ENCODE measurements at places on chromosomes 6 and 20.

GRCh38 chr6:96058082-96058481 lies 42.3 kb downstream of the FUT9 start:
- DNase-seq, result no peak

DNA sequence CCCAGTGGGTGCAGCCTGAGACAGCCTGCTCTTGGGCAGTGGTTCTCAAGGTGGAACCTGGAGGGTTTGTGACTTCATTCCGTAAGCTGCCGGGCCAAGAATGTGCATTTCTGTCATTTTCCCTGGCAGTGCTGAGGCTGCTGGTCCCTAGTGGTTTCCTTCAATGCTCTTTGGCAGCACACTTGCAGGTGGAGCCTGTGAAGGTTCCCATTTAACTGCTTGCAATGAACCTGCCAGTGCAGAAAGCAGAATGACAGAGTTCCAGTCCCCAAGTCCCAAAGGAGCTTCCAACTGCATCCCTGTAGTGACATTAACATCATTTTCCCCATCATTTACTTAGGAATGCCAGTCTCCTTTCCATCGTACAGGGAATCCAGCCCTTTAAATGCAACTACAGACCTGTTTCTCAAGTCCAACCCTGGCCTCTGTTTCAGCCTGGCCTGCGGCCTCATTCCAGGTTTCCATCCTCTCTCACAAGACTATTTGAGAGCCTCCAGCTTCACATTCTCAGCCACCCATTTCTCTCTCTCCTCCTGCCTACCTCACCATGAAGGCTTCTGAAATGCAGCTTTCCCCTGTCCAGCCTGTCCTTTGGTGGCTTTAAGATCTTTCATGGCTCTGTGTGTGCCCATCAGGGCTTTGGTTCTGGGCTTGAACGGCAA lies 149.7 kb upstream of the GGTLC1 start:
- DNase-seq, result no peak

DNA sequence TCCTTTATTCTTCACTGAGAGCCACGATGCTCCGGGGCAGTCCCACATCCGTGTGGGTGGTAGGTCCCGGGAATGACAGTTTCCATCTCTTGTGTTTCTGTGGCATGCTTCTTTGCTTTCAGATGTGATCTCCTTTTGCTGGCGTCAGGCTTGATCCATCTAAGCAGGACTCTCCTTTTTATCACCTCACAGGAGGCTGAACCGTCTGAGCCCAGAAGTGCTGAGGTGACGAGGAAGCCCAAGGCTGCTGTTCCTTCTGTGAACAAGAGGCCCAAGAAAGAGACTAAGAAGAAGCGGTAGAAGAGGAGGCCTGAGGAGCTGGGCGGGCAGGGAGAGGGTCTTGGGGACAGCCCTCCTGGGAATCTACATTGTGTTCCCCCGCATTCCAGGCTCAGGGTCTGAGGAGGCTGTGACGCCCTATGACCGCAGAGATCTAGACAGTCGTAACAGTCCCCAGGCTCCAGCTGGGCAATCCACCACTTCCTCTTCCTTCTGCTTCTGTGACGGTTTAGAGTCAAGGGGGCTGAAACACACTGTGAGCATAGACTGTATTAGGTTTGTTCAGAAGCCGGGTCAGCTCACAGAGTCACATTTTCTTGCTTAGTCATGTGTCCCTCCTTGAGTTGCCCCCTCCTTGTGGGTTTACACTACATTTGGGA lies 26.8 kb downstream of the MANBAL start:
- no peak for DNase-seq

DNA sequence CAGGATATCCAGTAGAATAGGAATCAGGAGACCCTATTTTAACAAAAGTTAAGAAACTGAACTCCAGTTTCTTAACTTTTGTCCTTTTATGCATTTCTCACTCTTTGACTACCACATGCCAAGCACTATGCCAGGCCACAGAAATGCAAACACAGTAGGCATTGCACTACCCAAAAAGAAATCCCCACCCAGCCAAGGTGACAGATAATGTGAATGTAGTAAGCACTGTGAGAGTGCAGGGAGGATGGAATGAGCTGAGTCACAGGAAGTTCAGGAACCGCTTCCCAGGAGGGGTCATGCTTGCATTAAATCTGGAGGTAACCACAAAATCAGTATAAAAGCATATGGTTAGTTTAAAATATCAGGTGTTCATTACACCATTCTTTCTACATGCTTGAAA lies 20.1 kb upstream of the FAM83C start:
- DNase-seq, result no peak

- no peak for DNase-seq
Measured at GRCh38 chr20:22508426-22508825, 75.9 kb downstream of the FOXA2 start.

DNA sequence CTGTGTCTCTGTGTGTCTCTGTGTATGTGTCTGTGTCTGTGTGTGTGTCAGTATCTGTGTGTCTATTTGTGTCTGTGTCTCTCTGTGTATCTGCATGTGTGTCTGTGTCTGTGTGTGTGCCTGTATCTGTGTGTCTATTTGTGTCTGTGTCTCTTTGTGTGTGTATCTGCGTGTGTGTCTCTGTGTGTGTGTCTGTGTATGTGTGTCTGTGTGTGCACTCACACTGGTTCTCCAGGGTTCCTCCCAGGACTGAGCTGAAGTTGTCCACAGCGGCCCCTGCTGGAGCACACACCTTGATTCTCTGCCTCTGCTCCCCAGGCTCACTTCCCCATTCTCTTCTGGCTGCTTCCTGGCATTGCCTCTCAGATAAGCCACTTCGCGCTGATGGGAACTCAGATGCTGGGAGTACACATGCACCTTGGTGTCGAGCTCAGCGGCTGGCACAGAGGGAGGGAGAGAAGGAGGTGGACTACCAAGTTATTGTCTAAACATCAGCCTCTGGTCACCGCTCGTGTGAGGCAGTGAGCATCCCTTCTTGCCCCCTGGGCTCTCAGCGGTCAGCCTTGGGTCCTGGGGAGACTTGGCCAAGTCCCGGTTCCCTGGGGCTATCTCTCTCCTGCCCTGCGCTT lies 104.9 kb upstream of the NXT1 start:
- no peak for DNase-seq

DNA sequence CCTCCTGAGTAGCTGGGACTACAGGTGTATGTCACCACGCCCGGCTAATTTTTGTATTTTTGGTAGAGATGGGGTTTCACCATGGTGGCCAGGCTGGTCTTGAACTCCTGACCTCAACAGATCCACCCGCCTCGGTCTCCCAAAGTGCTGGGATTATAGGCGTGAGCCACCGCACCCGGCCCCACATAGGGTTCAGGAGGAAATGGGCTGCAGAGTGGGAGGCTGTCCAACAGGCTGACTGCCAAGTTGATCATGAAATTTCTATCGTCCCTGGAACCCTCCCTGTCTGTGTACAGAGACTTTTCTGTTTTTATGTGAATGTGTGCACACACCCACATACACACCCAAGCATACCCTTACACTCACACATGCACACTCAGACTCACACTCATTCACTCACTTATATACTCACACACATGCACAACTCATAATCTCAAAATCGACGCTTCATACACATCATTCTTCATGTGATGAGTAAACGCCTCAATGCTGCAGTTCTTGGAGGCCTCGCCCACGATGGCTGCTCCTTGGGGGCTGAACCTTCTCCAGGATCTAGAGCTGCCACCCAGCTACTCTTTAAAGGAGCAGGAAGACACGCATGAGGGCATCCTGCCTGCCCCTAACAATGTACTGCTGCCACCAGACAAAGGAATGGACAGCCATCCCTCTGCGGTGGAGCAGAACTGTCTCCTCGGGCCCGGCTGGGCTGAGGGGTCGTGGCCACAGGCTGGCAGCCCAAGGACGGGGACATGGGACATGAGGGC lies 35.6 kb downstream of the SUN5 start:
- DNase-seq, result no peak

DNA sequence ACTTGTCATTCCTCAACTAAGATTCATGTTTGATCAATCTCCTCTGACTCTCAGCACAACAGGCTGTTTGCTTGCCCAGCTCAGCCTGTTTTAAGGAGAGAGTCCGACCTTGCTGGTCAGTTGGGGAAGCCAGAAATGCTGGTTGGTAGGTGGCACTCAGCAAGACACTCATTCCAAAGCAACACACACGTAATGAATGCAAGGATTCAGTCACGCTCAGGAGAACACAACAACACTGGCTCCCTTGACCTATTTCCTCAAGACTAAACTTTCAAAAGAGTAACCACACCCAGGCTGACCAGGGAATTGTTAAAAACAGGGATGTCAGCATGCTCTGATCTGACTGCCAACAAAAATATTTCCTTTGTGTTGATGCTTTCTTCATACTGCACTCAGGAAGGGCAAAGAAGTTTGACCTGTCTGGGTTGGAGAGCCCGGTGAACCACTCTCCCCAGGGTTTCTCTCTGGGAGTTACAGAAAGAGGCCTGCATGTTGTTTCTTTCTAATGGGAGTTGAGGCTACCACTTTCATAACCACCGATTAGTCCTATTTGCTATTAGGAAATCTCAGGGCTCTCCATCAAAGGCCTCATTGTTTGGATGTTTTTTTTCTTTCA lies 25.6 kb upstream of the PREP start:
- no peak for DNase-seq

GRCh38 chr6:62904687-62905086 lies 306.6 kb upstream of the FKBP1C start:
- DNase-seq, result no peak

- DNase-seq, result no peak
Measured at GRCh38 chr6:24802271-24803059, 3.7 kb upstream of the ARMH2 start.

GRCh38 chr6:63858691-63859090 lies 223.1 kb downstream of the PHF3 start:
- no peak for DNase-seq

DNA sequence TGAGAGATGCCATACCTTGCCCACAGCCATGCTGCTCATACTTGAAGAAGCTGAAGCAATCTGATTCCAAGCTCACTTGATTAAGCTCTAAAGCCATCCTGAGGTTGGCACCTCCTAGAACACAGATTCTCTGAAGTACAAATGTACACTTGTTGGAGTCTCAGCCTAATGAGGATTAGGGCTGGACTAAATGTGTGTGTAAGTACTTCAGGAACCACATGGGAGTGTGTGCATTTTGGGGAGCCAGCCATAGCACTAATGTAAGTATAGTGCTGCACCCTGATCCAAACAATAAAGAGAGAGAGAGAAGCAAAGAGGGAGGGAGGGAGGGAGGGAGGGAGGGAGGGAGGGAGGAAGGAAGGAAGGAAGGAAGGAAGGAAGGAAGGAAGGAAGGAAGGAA lies 458.6 kb downstream of the MAFB start:
- DNase-seq, result no peak

DNA sequence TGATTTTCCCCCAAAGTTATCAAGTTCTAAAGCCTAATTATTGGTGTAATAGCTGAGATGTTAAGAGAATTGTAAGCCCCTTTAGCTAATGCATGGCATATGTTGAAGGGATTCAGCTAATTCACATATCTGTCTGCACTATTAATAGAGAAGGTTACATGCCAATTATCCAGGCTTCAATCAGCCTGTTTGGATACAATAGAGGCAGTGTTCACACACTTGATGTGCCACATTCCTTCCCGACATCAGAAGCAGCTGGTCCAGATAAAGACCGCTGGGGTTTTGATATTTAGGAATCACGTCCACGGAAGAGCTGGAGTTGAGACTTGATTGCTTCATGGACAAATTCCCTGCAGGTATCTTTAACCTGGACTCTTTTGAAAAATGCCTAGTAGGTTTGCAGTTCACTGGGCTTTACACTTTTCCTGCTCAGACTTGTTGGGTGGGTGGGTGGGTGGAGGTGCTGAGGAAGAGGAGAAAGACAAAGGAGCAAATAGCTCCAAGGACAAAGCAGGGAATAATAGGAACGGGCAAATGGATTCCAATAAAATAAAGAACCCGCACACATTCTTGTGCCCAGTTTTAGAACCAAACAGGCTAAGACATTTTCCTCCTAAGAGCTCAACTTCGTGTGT lies 142.6 kb upstream of the ZNF217 start:
- no peak for DNase-seq

GRCh38 chr6:36373368-36374019 lies 14.0 kb downstream of the ETV7 start:
- no peak for DNase-seq

DNA sequence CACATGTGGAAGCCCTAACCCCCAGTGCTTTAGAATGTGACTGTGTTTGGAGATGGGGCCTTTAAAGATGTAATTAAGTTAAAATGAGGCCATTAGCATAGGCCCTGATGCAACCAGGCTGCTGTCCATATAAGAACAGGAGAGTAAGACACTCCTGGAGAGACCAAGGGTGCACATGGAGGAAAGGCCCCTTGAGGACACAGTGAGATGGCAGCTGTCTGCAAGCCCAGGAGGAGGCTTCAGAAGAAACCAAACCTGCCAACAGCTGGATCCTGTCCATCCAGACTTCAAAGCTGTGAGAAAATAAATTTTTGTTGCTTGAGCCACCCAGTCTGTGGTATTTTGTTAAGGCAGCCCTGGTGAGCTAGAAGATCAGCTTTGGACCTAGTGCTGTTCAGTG lies 16.8 kb upstream of the SNRPB2 start:
- DNase-seq, result no peak

DNA sequence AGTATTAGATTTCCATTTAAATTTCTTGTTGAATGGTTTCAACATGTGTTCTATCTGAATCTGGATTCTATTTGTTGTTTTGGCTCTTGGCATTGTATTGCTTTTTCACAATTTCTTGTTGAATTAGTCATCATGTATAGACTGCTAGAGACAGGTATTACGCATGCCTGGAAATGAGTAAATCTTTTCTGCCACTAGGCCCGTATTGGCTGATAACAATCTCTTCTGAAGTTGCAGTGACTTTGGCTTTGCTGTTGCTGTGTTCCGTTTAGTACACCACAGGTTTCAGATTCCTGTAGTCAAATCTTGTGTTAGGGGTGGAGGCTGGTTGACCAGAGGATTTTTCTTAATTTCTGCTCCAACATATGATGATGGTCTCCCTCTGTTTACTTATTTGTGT lies 1339.4 kb downstream of the GRIK2 start:
- no peak for DNase-seq

- no peak for DNase-seq
Measured at GRCh38 chr6:108806665-108807064, 41.6 kb upstream of the ARMC2 start.

- DNase-seq, result no peak
Measured at GRCh38 chr6:143986463-143987065, 21.5 kb downstream of the PLAGL1 start.

Data from NCI-H2107 (cell line).